Ascending aorta (tissue), 2 donors: ENCODE measurements at places on chromosomes 3 and 15.

GRCh38 chr15:67997996-67998395, 56.1 kb upstream of the PIAS1 start:
- no peak for DNase-seq

GRCh38 chr15:63015618-63016017, 26.9 kb upstream of the TPM1 start:
- peak; percentile 60 for DNase-seq

DNA sequence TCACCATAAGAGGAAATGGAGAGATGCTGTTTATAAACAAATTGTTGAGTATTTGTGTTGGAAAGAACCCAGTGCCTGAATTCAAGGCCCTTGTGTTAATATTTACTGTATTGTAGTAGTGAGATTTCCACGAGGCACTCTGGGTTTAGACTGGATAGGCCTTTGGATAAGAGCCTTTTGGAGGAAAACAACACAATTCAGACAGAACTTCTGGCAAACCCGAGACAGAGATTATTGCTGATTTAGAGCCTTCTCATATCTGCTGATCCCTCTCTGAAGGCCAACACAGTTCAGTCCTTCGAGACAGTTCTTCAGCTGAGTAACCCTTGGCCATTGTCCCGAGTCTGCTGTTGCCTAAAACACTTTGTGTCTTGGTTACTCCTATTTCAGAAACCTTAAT, 55.7 kb downstream of the LMCD1 start:
- DNase-seq: no peak

GRCh38 chr3:5226783-5227182, 39.3 kb downstream of the EDEM1 start:
- DNase-seq: no peak

- DNase-seq: no peak
These were observed 486.2 kb downstream of the IGSF11 start for GRCh38 chr3:118548434-118548833.

DNA sequence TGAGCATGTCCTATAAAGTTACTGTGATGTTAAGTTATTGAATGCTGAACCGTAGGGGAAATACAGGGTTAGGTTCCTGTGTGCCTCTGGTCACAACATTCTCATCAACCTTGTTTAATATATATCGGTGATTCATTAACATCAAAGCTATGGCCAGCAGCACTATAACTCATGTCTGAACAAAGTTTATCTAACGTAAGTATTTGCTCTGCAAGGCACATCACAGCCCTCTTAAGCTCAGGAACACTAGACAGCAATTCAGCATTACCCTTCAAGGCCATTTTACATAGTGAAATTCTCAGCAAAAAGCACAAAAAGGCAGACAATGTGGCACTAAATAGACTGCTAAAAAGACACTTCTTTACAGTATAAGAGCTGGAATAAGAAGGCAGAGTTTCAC, 48.2 kb upstream of the FNDC3B start:
- no peak for DNase-seq

DNA sequence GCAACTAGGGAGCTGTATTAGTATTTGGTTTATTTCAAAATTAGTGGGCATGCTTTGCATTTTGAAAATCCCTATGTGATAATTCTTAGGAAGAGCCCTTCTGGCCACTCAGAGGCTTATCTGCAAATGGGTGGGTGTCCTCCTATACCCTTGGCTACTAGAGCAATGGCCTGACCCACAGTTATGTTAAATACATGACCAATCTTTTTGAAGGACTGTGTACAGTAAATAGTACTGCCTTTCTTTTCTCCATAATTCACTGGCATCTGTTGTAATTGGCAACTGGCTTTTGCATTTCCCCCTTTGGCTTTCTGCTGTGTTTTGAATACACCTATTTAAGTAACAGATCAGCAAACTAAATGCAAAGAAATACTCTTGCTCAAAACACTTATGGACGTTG, 175.4 kb downstream of the ANXA2 start:
- no peak for DNase-seq

DNA sequence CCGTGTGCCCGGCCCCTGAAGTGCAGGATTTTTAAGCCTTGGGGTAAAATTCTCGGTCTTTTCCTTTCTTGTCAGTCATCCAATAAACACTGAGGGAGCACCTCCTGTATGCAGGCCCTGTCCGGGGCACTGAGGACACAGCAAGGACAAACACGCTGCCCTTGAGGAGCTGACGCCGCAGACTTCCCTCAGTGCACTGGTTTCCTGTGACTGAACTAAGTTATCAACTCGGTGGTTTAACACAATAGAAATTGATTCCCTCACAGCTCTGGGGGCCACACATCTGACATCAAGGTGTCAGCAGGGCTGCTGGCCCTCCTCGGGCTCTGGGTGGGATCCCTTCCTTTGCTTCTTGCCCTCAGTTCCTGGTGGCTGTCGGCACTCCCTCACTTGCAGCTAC, 65.1 kb downstream of the ZNF445 start:
- DNase-seq: no peak

- DNase-seq: no peak
These were observed 21.0 kb upstream of the CTXND1 start for GRCh38 chr15:80272987-80273386.

DNA sequence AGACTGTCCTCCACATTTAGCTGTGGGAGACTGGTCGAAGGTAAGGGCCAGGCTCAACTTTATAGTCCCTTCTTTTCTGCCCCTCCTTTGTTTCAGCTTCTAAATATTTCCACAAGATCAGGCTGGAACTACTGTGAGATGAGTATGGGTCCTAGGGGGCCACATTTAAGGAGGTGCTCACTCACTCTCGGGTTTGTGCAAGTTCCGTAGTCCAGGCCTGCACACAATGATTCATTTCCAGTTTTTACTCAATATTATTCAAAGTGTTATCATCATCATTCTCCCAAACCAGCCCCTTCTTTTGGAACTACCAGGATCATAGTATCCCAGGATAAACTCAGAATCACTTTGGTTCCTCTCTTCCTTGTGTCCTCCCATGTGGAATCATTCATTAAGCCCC, 289.1 kb downstream of the ADAMTSL3 start:
- no peak for DNase-seq

GRCh38 chr3:126208182-126208581, 27.8 kb upstream of the ALDH1L1 start:
- DNase-seq: no peak

DNA sequence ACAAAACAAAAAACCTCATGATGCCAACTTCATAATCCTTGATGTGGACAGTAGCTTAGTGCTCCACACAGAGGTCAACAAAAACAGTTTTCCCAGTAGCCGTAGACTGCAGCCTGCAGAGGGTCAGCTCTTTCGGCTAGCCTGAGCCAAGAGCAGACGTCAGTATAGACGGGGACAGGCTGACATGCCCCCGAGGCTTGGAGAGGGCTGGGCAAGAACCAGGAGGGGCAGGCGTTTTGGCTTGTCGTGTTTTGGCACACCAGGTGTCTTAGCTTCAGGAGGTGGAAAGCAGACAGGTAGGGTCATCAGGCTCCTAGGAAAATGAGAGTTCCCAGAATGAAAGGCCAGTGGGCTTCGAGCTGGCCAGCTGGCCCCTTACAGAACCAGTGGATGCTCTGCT, 21.8 kb downstream of the CAND2 start:
- DNase-seq: no peak
